ENCODE measurements at places on chromosomes 2 and 18. TPM values are rescaled to one million over a fixed set of nuclear protein-coding genes. Genes with fewer than 3 reads are reported as not detected.

- no peak for DNase-seq
Observed at GRCh38 chr2:179711375-179711774, 150.0 kb downstream of the ZNF385B start.

DNA sequence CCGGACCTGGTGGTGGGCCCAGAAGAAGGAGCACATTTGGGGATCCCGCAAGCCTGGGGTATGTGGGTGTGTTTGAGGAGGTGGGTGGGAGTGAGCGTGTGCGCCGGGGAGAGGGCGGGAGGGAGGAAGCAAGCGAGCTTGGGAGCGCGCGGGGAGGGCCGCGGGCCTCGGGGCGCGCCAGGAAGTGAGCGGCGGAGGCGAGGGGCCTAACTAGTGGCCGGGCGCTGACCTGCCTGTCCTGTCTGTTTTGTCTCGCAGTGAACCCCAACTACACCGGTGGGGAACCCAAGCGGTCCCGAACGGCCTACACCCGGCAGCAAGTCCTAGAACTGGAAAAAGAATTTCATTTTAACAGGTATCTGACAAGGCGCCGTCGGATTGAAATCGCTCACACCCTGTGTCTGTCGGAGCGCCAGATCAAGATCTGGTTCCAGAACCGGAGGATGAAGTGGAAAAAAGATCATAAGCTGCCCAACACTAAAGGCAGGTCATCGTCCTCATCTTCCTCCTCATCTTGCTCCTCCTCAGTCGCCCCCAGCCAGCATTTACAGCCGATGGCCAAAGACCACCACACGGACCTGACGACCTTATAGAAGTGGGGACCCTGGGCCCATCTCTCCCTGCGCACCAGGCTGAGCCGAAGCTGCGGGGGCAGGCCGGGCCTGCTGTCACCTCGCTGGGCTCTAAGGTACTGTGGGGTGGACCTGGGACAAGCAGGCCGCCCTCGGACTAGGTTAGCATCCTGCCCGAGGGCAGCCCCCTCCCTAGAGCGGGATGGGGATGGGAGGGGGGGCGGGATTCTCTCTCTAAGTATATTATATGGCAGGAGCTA is 1.2 kb downstream of the HOXD4 start:
- DNase-seq, result no peak

GRCh38 chr2:70086278-70086837 is 919 bp upstream of the PCBP1 start:
- DNase-seq, result peak; percentile 87

DNA sequence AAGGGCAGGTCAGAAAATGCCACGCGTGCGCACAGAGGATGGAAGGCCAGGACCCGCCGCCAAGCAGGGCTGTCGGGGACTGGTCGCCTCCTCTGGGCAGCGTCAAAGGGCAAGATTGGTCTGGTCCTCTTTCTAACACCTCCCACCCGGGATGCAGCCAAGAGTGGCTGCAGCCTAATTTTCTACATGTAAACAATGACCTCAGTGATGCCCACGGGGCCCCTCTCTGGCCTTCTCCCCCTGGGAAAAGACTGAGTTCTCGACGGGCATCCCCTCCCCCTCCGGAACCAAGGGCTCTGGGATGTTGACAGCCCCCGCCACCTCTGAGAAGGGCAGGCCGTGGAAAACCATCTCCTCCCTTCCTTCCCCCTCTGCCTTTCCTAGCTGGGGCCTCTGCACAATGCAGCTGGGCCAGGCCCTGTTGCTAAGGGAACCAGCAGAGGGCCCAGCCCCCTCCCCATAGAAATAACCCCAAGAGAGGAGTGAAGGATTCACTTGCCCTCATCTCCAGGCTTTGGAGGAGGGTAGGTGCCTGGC is 80.0 kb upstream of the ZNF532 start:
- no peak for DNase-seq

- no peak for DNase-seq
Observed at GRCh38 chr2:144162652-144163051, 357.3 kb downstream of the ZEB2 start.

DNA sequence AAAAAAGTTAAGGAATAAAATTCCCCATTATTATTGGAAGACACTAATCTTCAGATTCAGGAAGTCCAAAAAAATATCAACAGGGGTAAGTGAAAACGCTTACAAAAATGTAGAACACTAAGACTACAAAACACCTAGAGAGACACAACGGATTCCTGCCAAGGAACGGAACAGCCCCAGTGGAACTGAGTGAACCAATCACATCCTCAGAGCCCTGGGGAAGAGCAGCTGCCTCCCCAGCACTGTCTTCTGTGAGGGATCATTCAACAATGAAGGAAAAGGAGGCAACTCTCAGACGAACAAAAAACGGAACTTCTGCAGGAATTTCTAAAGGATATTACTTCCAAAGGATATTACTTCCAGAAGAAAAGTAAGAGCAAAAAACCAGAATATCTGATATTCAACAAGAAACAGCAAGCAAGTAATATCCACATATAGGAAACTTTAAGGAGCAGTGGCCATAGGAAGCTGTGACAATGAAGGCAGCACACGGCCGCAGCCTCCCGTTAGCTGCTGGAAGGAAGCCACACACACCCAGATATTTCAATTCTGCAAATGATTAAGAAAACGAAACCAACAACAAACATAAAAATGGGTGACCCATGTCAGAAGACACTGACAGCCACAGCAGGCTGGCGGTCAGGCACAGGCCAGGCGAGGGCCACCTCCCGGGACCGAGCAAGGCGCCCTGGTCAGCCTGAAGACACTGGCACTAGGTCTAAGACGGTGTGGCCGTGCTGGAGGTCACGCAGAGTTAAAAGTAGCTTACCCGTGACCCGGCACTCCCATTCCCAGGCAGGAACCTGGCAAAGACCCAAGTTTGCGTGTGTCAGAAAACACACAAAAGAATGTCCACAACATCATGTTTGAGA is 81.8 kb downstream of the HDAC4 start:
- peak; percentile 26 for DNase-seq

DNA sequence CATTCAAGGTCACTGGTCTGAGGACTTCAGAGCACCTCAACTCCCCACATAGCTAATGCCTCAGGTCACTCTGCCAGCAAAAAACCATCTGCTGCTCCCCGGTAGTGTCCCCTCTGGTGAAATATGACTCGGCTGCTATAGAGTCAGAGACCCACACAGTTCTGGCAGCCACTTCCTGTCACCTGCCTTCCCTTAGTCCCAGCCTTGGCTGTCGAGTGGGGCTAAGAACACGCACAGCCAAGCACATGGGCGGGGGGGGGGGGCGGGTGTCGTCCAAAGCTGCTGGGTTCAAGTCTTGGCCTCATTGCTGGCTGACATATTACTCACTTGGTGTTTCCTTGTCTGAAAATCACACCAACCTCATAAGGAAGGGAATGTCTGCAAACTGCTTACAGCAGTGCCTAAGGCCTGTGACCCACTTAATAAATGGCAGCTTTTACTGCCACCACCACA is 37.5 kb downstream of the POLR1A start:
- no peak for DNase-seq

- no peak for DNase-seq
Observed at GRCh38 chr2:40886655-40887054, 434.8 kb upstream of the SLC8A1 start.

GRCh38 chr2:134705861-134706586 is 12.8 kb downstream of the TMEM163 start:
- no peak for DNase-seq

DNA sequence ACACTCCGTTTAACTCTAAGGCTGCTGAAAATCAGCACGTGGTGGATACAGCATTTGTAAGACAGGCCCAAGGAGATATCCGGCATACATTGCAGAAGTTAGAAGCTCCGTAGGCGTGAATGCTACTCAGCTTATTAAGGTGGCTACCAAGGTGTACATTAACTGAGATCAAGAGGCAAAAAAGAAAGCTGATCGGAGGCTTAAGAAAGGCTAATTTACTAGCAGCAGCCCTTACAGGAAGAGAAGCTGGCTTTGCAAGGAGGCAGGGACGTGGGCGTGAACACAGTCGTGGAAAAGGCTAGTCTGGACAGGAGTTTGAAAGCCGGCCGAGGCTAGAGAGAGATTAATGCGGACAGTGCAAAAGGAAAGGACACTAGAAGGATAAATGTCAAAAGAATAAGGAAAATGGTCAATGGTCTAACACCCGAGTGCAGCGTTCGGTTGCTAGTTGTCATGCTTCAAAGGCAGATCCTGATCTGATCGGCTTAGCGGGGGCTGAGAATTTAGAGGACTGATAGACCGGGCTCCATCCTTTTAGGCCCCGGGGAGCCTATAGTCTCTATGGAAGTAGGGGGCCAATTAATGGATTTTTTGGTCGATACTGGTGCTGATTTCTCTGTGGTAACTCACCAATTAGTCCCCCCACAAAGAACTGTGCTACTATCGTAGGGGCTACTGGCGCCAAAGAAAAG is 45.6 kb upstream of the SELENOI start:
- no peak for DNase-seq

DNA sequence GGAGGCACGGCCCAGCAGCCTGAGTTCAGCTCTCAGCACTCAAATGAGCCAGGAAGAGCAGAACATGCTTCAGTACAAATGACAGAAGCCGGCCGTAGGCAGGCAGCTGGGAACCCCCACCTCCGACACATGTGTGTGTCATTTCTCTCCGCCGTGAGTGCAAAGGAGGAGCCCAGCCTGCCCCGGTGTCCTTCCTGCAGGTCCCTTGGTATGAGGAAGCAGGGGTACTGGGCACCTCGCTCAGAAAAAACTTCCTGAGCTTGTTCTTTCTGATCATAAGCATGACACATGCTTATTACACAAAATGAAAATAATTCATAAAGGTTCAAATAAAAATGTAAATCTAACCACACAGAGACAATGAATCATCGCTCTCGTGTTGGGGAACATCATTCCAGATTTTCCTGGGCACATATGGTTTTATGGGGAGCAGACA is 35.3 kb downstream of the KCNF1 start:
- no peak for DNase-seq

- DNase-seq, result no peak
Observed at GRCh38 chr18:57427429-57428201, 7.6 kb upstream of the ONECUT2 start.

DNA sequence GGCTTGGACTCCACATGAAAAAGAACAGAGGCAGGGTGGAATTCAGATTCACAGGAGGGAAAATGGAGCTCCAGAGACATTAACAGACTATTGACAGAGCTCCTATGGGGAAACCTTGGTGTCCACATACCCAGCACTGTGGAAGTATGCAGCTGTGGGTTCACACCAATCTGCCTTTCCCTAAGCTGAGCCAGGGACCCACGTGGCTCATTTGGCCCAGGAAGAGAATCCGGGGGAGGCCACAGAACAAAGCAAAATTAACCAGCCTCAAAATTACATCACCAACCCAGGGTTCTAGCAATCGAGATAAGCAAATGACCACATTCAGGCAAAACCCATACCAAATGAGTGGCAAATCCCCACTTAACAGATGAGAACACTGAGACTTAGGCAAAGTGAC is 105.8 kb upstream of the TWIST2 start:
- no peak for DNase-seq

DNA sequence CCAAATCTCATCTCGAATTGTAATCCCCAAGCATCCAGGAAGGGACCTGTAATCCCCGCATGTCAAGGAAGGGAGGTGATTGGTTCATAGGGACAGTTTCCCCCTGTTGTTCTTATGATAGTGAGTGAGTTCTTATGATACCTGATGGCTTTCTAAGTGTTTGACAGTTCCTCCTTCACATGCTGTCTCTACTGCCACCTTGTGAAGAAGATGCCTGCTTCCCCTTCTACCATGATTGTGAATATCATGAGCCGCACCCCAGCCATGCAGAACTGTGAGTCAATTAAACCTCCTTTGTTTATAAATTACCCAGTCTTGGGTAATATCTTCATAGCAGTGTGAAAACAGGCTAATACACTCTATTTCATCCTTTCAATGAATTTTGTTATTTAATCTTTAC is 446.7 kb downstream of the RNF144A start:
- DNase-seq, result peak; percentile 10

DNA sequence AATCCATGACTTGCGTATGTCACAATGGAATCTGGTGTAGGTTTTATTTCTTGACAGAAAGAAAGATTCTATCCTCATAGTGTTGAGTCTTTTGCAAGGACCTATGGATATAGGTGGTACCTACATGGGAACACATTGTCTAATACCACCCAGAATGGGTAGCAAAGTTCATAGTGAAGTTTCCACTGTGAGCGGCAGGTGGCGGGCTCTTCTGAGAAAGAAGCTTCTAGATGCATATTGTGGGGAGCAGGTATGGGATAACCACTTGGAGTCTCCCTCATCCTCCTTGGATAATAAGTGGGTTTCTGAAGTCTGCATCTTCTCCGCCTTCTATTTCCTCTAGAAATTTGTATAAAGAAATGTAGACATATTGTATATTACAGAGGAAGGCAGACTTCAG is 44.9 kb downstream of the LINC00305 start:
- DNase-seq, result no peak

DNA sequence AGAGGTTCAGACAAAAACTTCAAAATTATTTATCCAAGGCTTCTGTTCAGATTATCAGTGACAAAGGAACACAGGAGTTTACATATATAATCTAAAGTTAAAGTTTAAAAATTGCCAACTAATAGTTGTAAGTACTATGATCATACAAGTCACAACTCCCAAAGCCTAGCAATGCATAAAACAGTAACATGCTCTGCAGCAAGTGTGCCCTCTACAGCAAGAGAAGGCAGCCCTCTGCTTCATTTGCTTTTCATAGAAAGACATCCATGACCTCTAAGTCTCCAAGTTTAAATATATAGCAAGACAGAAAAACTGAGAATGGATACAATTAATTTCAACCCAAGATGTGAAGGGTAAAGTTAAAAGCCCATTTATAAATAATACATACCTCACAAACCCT is 13.3 kb downstream of the RAB1A start:
- no peak for DNase-seq

DNA sequence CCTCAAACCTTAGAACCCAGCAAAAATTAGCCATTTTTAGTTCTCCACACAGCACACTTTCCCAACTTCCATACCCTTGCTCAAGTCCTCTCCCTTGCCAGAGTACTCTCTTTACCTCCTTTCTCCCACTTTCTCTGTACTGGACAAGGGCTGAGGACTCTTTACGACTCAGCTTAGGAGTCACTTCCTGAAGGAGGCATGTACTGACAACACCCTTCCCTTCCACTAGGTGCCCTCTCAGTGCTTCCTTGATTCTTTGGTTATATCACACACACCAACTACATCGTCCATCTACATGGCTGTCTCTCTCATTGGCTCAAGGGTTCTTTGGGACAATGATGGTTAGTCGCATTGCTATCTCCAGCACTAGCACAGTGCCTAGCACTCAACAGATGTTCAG is 5.2 kb upstream of the C18orf63 start:
- peak; percentile 21 for DNase-seq

The RGPD8 gene
- 0.81 TPM for total RNA-seq

The CTAGE1 gene
- total RNA-seq, result not detected

The MC2R gene
- not detected for total RNA-seq

The ATRAID gene
- 308 TPM for total RNA-seq

The CKAP2L gene
- 14.0 TPM for total RNA-seq

The TMEM150A gene
- total RNA-seq, result 8.2 TPM

The SLC9A4 gene
- not detected for total RNA-seq

The NGEF gene
- 72.6 TPM for total RNA-seq

The ASAP2 gene
- total RNA-seq, result 33.8 TPM

The CYRIA gene
- total RNA-seq, result 10.7 TPM

The DSG4 gene
- not detected for total RNA-seq

The LYPD6B gene
- total RNA-seq, result not detected

The ACOXL gene
- 0.06 TPM for total RNA-seq

The WDR43 gene
- 69.9 TPM for total RNA-seq

The FAM237A gene
- total RNA-seq, result not detected

The MRPL33 gene
- 289 TPM for total RNA-seq

The CRYBA2 gene
- total RNA-seq, result not detected

The UGT1A6 gene
- 130 TPM for total RNA-seq
